ENCODE measurements at places on chromosomes 6 and 20.

DNA sequence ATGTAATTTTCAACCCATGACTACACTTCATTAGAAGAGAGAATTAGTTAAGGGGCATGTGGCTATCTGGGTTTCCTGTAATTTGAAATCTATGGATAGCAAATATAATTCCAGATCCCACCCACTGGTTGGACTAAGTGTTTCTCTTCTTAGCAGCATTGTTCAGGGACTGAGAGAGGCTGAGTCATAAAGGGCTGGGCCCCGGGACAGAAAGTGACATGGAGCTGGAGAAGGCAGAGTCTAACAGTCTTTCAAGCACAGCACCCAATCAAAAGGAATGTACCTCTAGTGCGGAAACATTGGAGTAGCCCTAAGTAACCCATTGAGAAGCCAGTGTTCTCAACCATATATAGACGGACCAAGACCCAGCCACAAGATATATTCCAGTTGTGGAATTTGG lies 363.9 kb downstream of the DHX35 start:
- DNase-seq = no peak

- DNase-seq = no peak
Measured at GRCh38 chr6:13368079-13368730, 39.9 kb upstream of the TBC1D7 start.

DNA sequence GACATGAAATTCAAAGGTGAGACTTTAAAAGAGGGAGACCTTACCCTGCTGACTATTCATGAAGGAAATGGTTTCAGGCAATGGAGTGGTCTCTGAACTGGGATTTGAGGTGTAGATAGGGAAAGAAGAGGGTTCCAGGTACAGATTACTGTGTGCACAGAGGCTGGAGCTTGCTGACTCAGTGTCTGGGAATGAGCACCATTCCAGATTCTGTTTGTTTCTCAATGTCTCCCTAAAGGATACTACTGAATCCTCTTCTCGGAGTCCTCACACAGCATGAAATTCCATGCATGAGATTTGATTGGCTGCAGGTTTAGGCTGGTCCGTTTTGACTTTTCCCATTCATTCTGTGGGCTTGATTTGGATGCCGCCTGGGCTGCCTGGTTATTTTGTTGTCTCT lies 49.0 kb downstream of the PPP1R14C start:
- DNase-seq = no peak

GRCh38 chr20:3168079-3168828 lies 5.1 kb downstream of the LZTS3 start:
- no peak for DNase-seq

GRCh38 chr20:3250091-3250504 lies 11.1 kb upstream of the SLC4A11 start:
- DNase-seq = no peak

GRCh38 chr6:25013246-25013645 lies 77.5 kb upstream of the RIPOR2 start:
- DNase-seq = no peak

GRCh38 chr20:55855052-55855451 lies 150.3 kb downstream of the CBLN4 start:
- DNase-seq = no peak

GRCh38 chr6:404685-405423 lies 13.3 kb downstream of the IRF4 start:
- no peak for DNase-seq

GRCh38 chr6:31060145-31060544 lies 49.9 kb downstream of the MUC22 start:
- DNase-seq = no peak

DNA sequence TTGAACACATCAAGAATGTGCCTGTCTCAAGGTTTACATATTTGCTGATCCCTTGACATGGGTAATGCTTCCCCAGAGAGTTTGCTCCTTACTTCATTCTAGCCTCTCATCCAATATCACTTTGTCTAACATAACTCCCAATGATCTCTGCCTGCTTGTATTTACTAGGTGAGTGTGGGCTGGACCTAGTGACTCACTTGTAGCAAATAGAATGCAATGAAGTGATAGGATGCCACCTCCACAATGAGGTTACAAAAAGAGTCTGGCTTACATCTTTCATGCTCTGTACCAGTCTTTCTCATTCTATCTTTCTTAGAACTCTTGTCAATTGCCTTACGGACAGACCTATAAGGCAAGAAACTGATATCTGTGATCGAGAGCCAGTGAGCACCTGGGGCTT lies 44.9 kb upstream of the TMEM200A start:
- DNase-seq = no peak

- no peak for DNase-seq
Measured at GRCh38 chr20:20525756-20526155, 157.9 kb downstream of the INSM1 start.

- DNase-seq = no peak
Measured at GRCh38 chr6:80792151-80792550, 685.7 kb downstream of the BCKDHB start.

- peak; percentile 99 for DNase-seq
Measured at GRCh38 chr20:35305682-35306556, 13.7 kb upstream of the FAM83C start.

DNA sequence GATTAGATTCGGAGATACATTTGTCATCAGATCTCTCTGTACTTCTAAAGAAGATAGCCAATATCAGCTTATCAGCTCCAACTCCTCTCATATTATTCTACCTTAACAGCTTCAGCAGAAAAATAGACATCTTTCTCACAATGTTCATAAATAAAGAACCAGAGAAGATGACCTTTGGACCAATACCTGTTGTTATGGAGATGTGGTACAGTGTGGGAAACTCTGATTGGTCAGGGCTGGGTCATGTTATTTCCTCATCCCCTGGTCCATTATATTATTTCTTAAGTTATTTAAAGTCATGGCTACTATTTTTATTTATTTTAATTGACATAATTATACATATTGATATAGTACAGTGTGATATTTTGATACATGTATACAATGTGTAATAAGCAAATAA lies 35.9 kb upstream of the POLR1H start:
- DNase-seq = no peak

GRCh38 chr6:18347866-18348265 lies 39.3 kb upstream of the RNF144B start:
- DNase-seq = no peak

GRCh38 chr6:16949716-16950115 lies 152.1 kb upstream of the STMND1 start:
- DNase-seq = no peak

DNA sequence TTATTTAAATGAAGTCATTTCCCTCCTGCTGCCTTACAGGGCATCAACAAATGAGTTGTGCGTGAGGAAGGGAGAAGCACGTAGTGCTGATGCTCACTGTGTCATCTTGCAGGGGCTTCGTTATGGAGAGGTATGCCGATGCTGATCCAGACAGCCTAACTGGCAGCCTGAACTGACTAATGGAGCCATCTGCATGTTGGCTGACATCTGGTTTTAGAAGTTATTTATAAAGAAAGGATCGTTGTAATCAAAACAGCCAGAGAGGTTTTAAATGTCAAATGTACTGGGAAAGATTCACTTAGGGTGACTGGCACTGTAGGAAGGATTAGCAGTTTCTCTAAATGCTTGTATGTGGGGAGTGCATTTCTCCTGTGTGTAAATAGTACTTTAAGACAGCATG lies 54.6 kb downstream of the FARS2 start:
- DNase-seq = no peak

DNA sequence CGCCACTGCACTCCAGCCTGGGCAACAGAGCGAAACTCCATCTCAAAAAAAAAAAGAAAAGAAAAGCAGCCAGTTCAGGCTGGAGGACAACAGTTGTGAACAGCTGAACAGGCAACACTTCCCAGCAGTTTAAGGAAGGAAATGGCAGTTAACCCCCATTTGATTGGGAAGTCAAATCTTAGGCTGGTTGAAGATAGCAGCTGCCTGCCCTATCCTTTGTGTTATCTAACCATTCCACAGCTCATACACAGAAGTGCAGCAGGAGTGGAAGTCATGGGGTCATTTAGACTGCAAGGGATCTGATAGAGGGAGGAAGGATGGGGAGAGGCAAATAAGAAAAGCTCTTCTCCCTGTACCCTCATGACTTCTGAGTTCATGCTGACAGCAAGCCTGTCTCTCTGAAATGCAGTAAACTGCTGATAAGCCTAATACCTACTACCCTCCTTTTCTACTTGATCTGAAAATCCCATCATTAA lies 35.3 kb downstream of the KCTD20 start:
- peak; percentile 42 for DNase-seq

GRCh38 chr20:59499863-59500262 lies 104.5 kb upstream of the PHACTR3 start:
- no peak for DNase-seq

Data from NB4 (cell line).